Stimulated activated CD4-positive, alpha-beta T cell treated with anti-CD3 and anti-CD28 coated beads, Interleukin-15, amount 100 ng/mL, for 1 hour (primary cell): ENCODE measurements at places on chromosomes 1 and 21.

DNA sequence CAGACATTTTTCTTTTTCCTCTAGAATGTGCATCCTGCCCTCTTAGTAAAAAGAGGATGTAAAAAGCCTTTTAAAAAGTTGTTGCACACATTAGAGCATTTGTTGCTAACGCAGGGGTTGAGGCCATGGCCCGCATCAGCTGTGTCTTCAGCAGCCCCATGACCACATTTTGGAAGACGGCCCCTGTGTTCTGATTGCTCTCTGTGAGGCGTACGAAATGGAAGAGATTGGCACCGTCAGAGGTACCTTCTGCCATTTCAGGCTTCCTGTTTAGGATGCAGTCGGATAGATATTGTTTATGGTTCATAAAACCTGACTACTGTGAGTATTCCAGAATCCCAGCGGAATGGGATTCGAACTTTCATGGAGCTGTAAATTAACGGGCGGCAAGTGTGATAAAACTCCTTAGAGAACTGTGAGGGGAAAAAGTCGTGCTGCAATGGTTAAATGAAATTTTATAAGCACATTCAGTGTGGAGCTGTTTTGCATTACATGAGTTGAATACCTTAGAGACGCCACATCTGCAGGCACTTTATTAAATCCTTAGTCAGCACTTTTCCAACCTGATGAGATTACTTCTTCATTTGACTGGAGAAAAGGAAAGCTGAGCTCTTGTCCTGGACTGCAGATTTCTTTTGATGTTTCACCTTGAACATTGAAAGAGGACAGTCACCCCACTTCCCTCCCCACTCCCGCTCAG is 273.9 kb downstream of the TM2D1 start:
- no peak for DNase-seq

- no peak for DNase-seq
These were observed 29.0 kb downstream of the PTPRF start for GRCh38 chr1:43559714-43560113.

DNA sequence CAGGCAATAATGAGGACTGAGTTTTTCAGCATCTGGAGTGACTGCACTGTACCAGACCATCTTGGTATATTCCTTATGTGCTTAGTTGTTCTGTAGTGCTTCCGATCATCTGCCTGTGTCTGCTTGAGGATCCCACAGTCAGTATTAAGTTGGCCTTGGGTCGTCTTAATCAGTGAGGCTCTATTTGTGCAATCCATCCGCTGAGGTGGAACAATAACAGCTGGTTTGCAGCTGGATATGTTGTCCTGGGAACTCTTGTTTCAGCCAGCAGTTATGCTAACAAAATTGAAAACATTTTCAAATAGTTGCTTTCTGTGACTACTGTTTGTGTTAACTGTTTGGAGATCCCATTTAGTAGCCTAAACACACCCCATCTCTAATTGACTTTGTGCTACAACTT is 73.7 kb downstream of the LAMC1 start:
- DNase-seq, result no peak

- DNase-seq, result no peak
These were observed 79.3 kb downstream of the USP25 start for GRCh38 chr21:15809065-15809464.

- DNase-seq, result no peak
These were observed 450.9 kb downstream of the MATN1 start for GRCh38 chr1:30272277-30273020.

DNA sequence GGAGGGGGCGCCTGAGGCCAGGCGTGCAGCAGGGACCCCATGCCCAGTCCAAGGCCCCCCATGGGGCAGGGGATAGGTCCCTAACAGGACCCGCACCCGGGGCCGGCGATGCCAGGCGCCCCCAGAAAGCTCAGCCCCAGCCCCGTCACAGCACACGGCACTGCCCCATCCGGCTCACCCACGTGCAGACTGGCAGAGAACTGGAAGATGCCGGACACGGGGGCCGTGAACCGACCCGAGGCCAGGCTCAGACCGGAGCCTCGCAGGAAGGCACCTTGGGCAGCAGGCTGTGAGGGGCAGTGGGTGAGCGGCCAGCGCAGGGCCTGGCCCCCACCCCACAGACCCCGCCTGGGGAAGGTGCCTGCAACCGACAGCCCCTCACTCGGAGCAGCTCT is 3.3 kb downstream of the C1QTNF12 start:
- DNase-seq, result no peak

DNA sequence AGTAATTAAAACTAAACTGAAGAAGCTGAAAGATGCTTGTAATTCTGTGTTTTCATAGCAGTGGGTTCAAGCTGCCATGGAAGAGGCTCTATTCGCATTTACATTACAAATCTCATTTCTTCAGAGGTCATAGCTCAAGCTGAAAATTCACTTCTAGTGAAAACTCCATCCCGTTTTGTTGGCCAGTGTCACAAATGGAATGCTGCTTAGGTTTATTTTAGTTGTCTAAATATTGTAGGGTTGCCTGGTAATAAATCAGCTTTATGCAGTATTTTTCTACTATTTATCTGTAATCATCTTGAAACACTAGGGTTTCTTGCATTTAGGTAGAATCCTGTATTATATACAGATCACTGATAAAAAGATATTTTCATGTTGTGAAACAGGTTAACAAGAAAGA is 240.6 kb downstream of the PTBP2 start:
- DNase-seq, result no peak

- DNase-seq, result no peak
These were observed 4.5 kb downstream of the FHL3 start for GRCh38 chr1:38000529-38001455.

DNA sequence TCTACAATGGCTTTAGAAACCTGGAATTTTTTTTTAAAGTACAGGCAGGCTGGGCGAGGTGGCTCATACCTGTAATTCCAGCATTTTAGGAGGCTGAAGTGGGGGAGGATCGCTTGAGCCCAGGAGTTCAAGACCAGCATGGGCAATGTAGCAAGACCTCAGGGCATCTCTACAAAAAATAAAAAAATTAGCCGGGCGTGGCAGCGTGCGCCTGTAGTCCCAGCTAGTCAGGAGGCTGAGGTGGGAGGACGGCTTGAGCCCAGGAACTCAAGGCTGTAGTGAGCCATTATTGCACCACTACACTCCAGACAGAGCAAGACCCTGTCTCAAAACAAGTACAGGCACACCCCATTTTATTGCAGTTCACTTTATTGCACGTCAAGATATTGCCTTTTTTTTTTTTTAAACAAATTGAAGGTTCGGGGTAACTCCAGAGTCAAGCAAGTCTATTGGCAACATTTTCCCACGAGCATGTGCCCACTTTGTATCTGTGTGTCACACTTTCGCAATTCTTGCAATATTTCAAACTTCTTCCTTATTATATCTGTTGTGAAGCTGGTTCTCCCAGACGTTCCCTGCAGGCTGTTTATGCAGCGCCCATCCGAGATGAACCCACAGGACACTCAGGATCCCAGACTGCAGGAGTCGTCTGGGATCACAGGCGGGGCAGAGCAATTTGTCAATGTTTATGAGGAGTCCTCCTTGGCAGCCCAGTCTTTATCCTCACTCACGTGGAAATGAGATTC is 4.7 kb downstream of the HES2 start:
- no peak for DNase-seq

GRCh38 chr1:178921499-178921898 is 50.6 kb upstream of the ANGPTL1 start:
- DNase-seq, result no peak

DNA sequence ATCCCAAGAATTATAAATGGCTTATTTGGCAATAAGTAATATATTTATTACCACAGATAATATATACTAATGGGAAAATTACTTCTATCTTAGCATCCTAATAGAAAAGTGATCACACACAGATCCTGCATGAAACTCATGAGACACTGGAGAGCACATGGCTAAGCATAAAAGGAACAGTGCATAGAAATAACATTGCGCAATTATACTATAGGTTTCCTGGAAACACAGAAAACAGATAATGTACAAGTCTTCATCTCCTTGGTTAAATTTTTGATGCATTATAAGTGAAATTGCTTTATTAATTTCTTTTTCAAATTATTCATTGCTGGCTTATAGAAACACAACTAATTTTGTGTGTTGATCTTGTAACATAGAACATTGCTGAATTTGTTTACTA is 210.4 kb downstream of the USH2A start:
- no peak for DNase-seq

- no peak for DNase-seq
These were observed 50.3 kb upstream of the MAP10 start for GRCh38 chr1:232754930-232755329.

DNA sequence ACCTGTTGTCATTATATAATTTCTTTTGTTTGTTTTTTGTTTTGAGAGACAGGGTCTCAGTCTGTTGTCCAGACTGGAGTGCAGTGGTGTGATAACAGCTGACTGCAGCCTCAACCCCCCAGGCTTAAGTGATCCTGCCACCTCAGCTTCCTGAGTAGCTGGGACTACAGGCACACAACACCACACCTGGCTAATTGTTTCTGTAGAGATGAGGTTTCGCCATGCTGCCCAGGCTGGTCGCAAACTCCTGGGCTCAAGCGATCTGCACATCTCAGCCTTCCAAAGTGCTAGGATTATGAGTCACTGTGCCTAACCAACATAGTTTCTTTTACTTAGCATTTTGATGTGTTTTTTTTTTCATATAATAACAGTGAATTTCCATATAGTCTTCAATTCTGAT is 50.4 kb upstream of the FCRL4 start:
- DNase-seq, result no peak

- no peak for DNase-seq
These were observed 1.3 kb downstream of the PCNT start for GRCh38 chr21:46325073-46325912.

DNA sequence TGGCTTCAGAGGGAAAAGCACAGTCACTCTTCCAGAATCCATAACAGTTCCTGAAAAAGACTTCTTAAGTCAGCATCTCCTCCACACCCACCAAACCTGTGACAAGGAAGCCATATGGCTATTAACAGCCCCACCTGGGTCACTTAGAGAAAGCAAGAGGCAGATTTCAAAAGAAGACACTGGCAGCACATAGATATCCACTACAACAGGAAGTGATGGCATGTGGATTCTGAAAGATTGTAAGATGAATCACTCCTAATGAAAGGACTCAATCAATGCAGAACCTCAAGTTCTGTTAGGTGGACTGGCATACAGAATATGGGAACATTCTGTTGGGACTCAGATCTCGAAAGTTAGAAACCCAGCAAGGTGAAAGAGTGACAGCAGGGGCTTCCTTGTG is 365.9 kb downstream of the TGFB2 start:
- no peak for DNase-seq

GRCh38 chr1:178625695-178626094 is 99.3 kb upstream of the RALGPS2 start:
- no peak for DNase-seq

GRCh38 chr1:98422816-98423215 is 238.7 kb upstream of the SNX7 start:
- DNase-seq, result no peak

GRCh38 chr1:60185684-60186083 is 112.1 kb upstream of the C1orf87 start:
- no peak for DNase-seq

DNA sequence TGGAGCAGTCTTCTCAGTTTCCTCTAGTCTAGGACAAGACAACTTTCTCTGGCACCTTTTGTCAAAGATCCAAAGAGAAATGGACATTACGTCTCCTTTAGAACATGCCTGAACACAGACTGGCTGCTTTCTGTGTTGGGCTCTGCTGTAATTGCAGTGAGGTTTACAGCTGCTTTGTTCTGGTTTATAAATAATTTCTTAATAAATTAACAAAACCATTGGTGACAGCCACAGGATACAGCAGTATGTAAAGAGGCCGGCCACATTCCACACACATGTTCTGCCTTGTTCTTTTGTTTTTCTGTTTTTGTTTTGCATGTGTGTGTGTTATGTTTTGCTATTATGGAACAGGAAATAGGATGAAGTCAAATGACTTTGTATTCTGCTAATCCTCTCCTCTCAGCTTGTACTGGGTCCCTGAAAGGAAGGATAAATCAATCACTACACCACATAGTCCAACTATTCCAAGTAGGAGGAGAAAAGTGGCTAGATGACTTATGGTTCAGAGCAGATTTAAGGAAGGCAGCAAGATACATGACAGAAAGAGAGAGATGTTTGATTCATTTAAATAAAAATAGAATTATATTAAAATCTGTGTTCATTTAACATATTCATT is 161.5 kb upstream of the ESRRG start:
- DNase-seq, result no peak

DNA sequence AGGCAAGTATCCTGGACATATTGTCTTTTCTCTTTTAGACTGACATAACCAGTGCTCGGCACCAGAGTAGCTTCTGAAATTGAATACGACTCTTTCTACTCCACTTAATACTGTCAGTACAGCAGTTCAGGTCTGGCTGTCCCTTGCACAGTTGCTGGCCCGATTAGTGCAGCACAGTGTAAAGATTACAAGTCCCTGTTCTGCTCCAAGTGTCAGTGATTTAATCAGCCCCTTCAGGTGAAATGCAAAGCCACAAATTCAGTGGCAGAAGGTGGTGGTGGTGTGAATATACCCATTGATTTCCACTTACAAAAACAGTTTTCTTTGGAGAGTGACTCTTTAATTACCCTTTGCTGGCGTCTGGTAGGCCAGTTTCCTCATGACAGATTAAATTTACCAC is 545.4 kb downstream of the ADGRL2 start:
- DNase-seq, result no peak

- DNase-seq, result no peak
These were observed 19.8 kb upstream of the PTP4A2 start for GRCh38 chr1:31957701-31958674.

DNA sequence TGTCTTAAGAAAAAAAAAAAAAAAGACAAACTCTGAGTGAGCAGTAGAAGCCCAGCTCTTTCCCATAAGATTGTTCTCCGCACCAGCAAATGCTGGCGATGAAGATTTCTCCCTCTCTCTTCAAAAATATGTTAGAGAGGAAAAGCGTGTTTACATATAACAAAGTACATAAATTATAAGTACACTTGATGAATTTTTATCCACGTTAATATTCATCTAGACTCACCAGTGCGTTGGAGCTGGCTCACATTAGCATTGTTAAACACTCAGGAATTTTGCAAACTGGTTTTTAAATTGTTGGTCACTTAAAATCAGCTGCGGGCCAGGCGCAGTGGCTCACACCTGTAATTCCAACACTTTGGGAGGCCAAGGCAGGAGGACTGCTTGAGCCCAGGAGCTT is 56.0 kb downstream of the RUNX3 start:
- DNase-seq, result no peak

GRCh38 chr1:62781841-62782543 is 1.9 kb upstream of the ATG4C start:
- DNase-seq, result no peak

GRCh38 chr1:161138431-161138830 is 6.0 kb upstream of the DEDD start:
- DNase-seq, result no peak

DNA sequence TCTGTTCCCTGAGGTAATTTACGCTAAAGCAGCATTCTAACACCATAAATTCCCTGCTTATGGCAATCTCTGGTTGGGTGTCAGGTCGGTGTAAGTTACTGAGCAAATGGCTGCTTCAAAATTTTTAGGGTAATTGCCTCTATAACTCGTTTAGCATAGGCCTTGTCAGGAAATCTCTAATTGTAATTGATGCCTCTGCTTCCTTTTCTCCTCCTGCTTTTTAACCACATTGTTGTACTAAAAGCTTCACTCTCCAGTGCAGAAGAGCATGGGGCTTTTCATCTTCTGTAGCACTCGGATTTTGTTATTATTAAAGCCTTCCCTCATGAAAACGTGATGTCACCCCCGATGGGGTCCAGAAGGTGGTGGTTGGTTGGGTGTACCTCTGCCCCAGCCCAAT is 141.6 kb upstream of the NBPF11 start:
- no peak for DNase-seq

GRCh38 chr1:186152227-186152619 is 222.8 kb downstream of the TPR start:
- no peak for DNase-seq
